SW 1271 (cell line): ENCODE measurements at places on chromosomes 6 and 20.

DNA sequence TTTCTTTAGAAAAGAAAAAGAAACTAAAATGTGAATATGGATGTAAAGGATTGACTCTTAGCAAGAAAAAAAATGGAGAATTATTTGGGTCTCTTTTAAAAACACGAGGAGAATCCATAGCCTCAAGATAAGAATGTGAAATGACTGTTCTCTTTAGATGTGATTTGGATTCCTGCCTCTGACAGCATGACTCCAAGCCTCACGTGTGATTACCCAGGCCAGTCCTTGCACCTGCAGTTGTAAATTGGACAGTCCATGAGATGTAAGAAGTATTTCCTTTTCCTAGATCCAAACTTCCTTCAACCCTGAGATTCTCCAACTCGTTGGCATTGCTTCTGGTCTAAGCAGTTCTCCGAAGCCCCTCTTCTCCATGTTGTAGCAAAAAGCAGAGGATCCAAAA, 31.9 kb downstream of the SLC2A12 start:
- DNase-seq, result no peak

DNA sequence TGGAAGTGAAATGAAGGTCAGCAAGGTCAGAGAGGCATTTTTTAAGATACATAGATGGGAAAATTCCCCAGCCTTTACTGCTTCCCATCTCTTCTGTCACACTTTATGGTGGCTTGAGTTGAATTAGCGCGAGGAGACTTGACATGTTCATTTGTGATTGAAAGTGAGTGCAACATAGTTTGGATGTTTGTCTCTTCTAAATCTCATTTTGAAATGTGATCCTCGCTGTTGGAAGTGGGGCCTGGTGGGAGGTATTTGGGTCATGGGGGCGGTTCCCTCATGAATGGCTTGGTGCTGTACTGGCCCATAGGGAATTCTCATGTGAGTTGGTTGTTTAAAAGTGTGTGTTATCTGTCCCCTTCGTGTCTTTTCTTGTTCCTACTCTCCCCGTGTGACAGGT, 237.2 kb downstream of the CDKAL1 start:
- no peak for DNase-seq

GRCh38 chr6:24763578-24763977, 11.2 kb upstream of the GMNN start:
- DNase-seq, result no peak

DNA sequence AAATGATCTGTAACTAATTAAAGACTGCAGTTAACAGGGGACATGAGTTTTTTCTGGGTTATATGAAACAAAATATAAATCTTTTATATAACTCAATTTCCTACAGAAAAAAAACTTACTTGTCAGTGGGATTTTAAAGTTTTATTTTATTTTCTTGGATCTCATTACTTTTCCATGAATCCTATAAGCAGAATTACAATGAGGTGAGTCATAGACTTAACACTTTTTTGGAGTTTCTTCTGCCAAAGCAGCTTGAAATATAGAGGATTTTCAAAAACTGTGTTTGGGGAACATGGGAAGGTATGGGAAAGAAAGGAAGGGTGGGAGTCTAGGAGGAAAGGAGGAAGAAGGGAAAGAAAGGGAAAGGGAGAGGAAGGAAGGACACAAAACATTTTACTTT, 130.7 kb downstream of the AIG1 start:
- no peak for DNase-seq

DNA sequence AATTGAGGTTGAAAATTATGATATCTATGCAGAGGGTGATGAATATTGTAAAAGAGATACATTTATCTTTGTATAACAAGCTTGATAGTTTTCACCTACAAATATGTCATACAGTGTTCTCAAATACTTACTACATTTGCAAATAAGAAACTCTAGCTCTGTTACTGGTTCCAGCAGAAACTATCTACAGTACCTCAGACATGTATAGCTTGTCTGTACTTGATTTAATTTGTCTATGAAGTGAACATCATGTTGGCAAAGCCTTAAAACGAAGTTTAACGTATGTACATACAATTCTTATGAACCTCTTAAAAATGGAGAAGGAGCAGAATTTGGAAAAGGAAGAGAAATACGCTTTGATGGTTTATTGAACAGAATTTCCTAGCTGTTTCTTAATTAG, 201.4 kb upstream of the MARCKS start:
- DNase-seq, result no peak
